ENCODE measurements at places on chromosomes 6 and 20. TPM values are rescaled to one million over a fixed set of nuclear protein-coding genes. Genes with fewer than 3 reads are reported as not detected.

LINC00237 gene
- total RNA-seq, result not detected

EMILIN3 gene
- total RNA-seq, result 10.3 TPM

SYTL3 gene
- 2.2 TPM for total RNA-seq

RIPOR3 gene
- total RNA-seq, result 5.1 TPM

SYNGAP1 gene
- total RNA-seq, result 74.1 TPM

SLC52A3 gene
- total RNA-seq, result 1.3 TPM

COX4I2 gene
- not detected for total RNA-seq

CDK19 gene
- 27.2 TPM for total RNA-seq

THBS2 gene
- total RNA-seq, result 4.2 TPM

LAMP5 gene
- 3.3 TPM for total RNA-seq

TAAR8 gene
- not detected for total RNA-seq

CCN6 gene
- total RNA-seq, result not detected

CD24 gene
- total RNA-seq, result 1,512 TPM

Measured in type B pancreatic cell (in vitro differentiated cells).